ENCODE measurements at places on chromosomes 5 and 9.

- DNase-seq = no peak
Measured at GRCh38 chr5:25863811-25864210, 1174.6 kb downstream of the CDH9 start.

DNA sequence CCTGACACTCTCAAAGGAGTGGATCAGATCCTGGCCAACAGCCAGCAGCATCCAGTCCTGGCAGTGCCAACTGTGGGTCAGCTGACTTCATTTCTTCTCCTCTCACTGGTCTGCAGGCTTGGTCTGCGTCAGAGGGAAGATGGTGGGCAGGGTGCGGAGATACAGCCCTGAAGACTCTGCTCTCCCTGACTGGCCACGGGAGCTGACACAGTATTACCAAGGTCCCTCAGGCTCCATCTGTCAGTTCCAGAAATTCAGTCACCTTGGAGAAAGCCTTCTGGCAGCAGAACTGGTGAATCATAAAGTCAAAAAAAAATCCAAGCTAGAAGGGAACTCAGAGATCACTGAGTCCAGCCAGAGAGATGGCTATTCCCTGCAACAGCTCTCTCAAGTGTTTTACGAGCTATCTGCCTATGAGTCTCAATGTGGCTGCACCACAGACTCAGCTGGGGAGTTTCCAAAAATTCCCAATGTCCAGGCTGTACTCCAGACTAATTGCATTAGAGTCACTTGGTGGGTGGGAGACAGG is 27.9 kb downstream of the C1QTNF2 start:
- no peak for DNase-seq

DNA sequence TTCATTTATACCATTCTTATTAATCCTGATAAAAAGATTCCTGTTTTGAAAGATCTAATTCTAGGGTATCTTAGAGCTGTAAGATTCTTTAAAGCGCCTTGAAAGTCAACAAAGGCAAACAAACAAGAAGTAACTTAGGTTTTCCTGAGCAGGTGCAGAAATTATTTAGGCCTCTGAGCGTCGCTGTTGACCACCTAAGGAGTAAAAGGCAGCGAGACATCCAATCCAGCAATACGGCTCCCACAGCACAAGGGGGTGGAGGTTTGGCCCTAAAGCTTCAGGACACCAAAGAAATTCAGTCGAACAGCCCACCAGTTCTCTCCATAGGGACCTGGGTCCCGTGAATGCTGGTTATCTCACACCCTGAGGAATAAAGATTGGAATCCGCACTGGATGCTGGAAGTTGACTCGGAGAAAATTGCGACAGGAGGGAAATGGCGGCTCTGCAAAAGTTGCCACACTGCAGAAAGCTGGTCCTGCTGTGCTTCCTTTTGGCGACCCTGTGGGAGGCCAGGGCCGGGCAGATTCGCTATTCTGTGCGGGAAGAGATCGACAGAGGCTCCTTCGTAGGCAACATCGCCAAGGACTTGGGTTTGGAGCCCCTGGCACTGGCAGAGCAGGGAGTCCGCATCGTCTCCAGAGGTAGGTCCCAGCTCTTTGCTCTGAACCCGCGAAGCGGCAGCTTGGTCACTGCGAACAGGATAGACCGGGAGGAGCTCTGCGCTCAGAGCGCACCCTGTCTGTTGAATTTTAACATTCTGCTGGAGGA is at the start of gene PCDHGA2:
Gene PCDHGA2 (plus strand): TSS at position 223 of the 769 bp plus-strand sequence.
- no peak for DNase-seq

GRCh38 chr5:143824851-143825720 is 13.1 kb downstream of the HMHB1 start:
- peak; percentile 86 for DNase-seq

DNA sequence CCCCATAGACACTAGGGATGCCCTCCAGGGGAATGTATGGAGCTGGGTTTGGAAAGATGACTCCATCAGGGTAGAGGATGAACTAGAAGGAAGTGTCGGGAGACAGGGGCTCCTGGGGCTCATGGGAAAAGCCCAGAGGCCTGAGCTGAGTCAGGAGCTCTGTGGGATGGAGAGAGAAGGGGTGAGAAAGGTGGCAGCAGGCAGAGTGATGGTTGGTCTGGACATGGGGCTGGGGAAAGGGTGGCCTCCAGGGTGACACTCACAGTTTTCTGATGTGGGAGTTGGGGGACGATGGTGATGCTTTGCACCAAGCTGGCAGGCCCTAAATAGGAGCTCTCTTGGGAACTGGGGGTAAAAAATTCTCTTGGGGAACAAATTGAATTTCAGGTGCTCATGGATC is 213.5 kb upstream of the MVB12B start:
- DNase-seq = no peak

GRCh38 chr5:139475865-139476617 is 5.2 kb downstream of the SMIM33 start:
- no peak for DNase-seq

GRCh38 chr9:23638011-23638410 is 188.0 kb downstream of the ELAVL2 start:
- DNase-seq = no peak

- no peak for DNase-seq
Measured at GRCh38 chr5:104045987-104046386, 483.4 kb upstream of the NUDT12 start.

GRCh38 chr5:59698207-59699178 is 195.0 kb downstream of the PDE4D start:
- DNase-seq = no peak

- no peak for DNase-seq
Measured at GRCh38 chr5:141841378-141842180, 36.6 kb downstream of the PCDH1 start.

- no peak for DNase-seq
Measured at GRCh38 chr5:82018462-82018861, 46.6 kb downstream of the ATG10 start.

DNA sequence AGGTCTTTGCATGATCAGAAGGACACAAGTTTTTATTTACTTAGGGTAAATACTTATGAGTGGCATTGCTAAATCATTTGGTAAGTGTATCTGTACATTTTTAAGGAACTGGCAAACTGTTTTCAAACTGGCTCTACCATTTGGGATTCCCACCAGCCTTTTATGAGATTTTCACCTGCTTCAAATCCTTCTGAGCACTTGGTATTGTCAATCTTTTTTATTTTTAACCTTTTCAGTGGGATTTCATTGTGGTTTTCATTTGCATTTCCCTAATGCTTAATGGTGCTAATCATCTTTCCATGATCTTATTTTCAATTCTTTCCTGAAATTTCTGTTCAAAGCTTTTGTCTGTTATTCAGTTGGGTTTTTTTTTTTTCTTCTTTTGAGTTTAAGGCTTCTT is 475.6 kb downstream of the MAN2A1 start:
- DNase-seq = no peak

GRCh38 chr5:97125125-97125683 is 17.2 kb downstream of the LIX1 start:
- DNase-seq = no peak

DNA sequence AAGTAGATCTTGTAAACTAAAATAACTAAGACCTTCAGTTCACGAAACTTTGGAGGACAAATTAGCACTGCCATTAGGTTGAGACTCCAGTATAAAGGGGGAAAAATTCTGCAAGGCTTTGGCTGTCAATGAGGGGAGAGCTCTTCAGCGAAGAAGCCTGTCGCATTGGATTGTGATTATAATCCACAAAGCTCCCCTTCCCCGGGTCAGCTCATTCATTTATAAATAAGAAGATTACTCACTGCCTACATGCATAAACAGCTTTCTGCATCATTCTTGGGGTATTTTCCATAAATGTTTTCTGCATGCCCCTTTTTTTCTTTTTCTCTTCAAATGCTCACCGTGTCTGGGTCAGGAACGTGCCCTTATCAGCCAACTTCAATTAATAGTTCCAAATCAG is 196.7 kb downstream of the EBF1 start:
- no peak for DNase-seq

GRCh38 chr5:18314192-18314778 is 680.0 kb downstream of the TAF11L14 start:
- no peak for DNase-seq

GRCh38 chr9:106891286-106891685 is 28.3 kb downstream of the ZNF462 start:
- no peak for DNase-seq

- DNase-seq = no peak
Measured at GRCh38 chr9:98158071-98158831, 34.2 kb downstream of the CORO2A start.

DNA sequence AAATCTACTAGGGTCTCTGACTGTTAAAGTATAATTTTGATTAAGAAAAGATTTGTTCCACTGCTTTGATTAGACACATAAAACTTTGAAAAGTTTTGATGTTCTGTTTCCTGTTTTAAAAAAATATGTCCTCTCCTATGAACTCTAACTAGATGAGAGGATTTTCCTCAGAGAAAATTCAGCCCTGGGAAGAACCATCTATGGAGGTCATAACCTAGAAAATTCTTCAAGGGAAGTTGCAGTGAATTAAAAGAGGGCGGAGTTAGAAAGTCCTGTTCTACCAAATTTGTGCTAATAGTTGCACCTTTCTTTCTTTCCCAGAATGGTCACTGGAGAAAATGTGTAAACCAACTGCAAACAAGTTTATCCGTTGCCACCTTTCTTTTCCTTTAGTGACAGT is 27.7 kb downstream of the PIK3R1 start:
- no peak for DNase-seq

DNA sequence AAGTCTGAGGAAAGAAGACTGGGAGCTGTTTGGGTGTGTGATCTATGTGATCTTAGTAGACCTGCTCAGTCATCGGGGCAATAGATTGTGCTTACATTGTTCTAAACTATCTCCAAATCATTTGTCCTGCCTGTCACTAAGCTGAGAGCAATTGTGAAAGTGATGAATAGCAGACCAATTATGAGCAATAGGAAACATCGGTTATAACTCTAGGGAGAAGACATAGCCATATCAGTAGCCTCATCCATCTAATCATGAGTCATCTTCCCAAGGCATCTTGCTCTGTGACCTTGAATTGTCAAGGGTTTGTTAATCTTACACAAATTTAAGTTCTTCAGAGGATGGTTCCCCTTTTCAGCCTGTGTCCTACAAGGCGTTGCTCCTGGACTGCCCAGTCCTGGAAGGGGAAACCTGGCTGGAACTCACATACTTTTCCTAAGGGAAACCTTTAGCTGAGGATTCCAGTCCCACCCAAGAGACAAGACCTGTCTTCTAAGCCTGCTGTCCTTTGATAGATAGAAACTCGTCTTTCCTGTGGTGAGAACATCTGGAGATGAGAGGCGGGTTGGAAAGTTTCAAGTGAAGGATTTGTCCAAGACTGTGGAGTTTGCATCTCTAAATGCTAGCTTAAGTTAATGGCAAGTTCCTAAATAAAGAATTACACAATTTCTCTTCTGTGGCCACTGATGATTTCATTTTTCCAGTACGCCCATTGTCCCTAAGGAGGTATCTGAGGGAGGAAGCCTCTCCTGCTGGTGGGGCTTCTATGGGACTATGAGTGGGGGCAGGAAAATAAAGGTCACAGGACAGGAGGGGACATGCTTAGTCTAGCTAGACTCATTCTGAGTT is 53.9 kb upstream of the TRIM32 start:
- no peak for DNase-seq

GRCh38 chr9:110750272-110750671 is 81.7 kb downstream of the MUSK start:
- DNase-seq = no peak

DNA sequence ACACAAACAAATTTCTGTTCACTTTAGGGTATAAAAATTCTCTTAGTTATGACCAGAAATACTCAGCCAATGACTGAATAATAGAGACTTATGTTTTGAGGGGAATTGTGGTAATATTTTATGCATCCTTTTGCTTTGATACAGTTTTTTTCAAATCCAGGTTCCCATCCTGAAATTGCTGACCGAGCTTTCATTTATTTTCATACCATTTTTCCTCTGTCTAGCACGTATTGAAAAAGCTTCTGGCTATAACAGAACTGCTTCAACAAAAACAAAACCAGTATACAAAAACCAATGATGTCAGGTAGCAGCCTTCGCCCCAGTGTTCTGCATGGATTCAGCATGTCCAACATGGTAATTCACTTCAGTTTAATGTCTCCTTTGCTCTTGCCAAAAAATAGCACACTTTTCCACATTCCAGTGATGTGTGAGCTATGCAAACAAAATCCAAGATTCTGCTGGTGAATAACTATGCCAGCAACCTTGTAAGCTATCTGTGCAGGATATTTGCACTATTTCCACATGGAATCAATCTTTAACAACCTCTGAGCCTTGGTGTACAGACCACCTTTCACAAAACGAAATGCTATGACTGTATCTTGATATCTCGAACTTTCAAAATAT is 22.0 kb downstream of the CCNH start:
- no peak for DNase-seq

- no peak for DNase-seq
Measured at GRCh38 chr9:83403527-83404238, 134.5 kb downstream of the FRMD3 start.

DNA sequence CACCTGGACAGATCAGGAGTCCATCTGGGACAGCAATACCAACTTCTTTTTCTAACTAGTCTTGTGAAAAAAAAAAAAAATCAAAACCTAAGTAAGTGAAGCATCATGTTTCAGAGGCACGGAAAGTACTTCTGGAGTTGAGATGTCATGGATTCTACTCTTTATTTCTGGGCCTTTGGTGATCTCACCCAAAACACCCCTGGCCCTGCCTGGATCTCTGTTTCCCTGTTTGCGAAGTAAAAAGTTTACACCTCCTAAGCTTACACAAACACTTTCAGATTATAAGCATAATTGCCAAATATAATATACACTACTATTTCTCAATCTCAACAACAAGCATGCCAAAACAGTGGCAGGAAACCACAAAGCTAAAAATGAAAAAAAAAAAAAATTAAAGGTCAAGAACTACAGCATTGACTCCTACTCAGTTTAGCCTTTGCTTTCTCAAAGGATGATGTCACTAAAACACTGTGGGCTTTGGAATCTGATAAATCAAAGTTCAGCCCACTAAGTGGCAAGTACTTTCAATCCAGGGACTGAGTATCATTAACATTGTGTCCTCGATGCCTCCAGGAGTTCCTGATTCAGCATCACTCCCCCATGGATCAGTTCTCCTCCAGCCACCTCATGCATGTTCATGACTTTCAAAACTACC is 291.9 kb downstream of the NFIB start:
- no peak for DNase-seq

DNA sequence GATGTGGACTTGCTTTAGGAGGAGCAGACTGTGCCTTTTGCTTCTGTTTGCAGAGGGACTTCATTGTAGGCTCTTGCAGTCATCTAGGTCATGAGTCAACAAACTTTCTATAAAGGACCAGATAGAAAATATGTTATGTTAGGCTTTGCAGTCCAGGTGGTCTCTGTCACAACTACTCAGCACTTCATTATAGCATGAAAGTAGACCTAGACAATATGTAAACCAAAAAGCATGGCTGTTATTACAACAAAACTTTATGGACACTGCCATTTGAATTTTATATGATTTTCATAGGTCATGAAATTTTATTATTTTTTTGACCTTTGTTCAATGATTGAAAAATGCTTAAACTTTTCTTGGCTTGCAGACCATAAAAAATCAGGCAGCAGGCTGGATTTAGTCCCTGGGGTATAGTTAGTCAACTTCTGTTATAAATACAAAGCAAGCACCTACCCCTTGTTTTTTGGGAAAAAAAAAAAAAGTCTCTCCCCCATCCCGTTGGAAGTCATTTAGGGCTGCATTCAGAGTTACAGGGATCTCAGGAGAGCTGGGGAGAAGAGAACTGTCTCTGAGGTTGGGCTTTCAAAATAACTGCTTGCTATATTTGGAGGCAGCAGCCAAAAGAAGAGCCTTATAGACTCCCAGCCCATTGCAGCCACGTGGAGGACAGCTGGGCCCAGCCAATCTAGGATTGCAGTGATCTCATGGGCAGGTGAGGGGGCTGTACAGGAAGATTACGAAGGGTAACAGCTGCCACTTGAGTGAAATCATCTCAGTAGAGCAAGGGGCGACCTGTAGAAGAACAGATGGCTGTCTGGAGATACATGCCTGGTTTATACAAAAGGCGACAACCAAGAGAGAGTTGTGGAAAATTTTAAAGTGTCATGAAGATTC is 136.6 kb upstream of the TNC start:
- DNase-seq = no peak
